Activated T-cell treated with anti-CD3 and anti-CD28 coated beads, Interleukin-2, amount 50 U/mL, for 1 hour (primary cell): ENCODE measurements at places on chromosomes 3 and 15.

- no peak for DNase-seq
These were observed 20.0 kb downstream of the PRKCD start for GRCh38 chr3:53181024-53181371.

GRCh38 chr15:38102972-38103371, 149.7 kb upstream of the SPRED1 start:
- DNase-seq, result no peak

DNA sequence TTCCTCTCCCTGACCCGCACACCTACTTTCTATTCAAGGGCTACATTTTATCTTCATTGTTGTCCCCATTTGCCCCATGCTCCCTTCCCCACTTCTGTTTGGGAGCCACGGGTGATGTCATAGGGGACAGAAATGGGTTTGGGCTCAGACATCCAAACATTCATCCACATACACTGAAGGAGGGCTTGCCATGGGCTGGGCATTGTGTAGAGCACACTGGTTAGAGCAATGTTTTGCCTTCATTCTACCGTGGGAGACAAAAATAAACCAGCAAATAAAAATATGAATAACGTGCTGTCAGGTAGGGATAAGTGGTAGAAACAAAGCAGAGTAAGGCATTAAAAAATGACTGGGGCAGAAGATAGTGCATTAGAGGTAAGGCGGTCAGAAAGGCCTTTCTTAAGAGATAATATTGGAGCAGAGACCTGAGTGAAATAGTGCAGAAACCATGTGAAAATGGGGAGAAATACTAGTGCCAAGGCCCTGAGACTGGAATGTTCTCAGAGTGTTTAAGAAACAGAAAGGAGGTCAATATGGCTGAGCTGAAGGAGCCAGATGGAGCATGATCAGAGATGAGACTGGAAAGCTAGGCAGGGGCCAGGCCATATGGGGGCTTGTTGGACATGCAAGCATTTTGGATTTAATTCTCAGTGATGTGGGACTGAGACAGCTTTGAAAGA, 40.9 kb upstream of the CLSTN2 start:
- no peak for DNase-seq

- DNase-seq, result no peak
These were observed 60.0 kb upstream of the SEC13 start for GRCh38 chr3:10380906-10381305.

DNA sequence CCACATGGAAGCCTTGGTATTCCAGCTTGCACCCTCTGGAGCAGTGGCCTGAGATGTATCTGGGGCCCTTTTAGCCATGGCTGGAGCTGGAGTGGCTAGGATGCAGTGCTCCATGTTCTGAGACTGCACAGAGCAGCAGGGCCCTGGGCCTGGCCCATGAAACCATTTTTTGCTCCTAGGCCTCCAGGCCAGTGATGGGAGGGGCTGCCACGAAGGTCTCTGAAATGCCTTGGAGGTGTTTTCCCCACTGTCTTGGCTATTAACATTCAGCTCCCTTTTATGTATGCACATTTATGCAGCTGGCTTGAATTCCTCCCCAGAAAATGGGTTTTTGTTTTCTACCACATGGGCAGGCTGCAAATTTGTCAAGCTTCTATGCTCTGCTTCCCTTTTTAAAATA, 43.0 kb upstream of the MYRIP start:
- no peak for DNase-seq
